Renal pelvis (tissue), 12 donors: ENCODE measurements at places on chromosomes 11 and 22.

- no peak for DNase-seq
Measured at GRCh38 chr11:89458716-89459115, 32.5 kb downstream of the NOX4 start.

DNA sequence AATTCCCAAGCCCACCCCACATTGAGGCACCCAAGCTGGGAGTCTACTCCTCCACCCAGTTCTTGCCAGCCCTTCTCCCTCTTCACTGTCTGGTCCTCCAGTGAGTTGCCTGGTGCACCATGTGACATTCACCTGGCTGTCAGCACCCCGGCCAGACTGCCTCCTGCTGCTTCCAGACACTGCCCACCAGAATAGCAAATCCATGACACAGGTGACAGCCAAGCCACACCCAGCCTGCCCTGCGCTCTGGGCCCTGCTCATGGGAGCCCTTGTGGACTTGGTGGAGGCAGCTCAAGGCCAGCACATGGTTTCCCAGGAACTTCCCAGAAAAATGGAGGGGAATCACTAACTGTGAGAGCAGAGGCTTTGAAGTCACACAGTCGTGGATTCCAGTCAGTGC lies 96.3 kb upstream of the CSNK2A3 start:
- no peak for DNase-seq

DNA sequence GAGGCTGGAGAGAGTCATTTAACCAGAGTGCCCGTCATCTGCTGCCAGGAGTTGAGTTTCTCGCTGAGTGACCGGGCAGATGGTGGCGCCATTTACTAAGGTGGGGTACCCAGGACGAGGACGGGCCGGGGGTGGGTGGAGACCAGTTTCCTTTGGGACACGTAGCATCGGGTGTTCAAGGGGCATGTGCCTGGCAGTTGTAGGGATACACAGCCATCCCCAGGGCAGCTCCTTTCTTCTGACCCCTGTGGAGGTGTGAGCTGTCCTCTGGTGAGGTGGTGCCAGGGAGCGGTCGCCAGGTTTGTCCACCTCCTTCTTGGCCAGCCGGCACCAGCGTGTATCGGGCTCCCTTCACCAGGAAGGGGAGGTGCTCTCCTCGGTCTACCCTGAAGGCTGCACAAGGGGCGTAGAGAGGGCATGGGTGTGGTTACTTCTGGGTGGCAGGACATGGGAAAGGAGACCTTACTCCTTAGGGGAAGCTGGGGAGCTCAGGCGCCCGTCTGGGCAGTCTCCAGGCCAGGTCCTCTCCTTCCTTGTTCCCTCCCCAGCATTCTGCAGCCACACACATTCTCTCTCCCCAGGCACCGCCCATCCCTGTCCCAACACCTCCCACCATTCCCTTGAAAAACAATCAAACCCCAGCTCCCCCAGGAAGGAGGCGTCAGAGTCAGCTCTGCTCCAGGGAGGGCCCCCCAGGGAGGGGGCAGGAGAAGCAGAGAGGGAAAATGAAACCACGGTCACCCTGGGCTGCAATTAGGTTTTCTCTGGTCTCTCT lies 10.3 kb upstream of the MB start:
- peak; percentile 78 for DNase-seq

DNA sequence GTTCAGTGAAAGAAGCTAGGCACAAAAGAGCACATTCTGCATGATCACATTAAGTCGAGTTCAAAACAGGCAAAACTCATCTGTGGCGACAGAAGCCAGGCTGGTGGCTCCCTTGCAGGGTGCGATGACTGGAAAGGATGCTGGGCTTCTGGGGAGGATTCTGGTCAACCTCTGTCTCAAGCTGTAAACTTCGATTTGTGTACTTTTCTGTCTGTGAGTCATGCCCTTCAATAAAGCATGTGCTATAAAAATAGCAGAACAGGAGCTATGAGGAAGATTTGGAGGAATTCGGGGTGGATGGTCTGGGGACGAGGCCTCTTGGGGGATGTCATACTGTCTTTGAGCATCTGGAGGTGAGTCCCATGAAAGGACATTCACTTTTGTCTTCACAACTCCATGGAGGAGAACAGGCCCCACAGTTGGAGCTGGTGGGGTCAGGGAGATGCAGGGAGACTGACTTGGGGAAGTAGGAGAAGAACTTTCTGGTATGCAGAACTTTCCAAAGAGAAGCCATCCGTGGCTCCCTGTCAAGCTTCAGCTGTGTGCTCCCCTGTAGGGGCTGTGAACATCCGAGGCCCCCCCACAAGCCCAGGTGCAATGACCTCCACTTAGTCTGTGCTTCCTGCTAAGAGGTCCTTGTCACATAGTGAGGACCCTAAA lies 77.8 kb upstream of the LINC01488 start:
- no peak for DNase-seq

- DNase-seq: no peak
Measured at GRCh38 chr11:108338750-108339149, 115.9 kb downstream of the ATM start.

- no peak for DNase-seq
Measured at GRCh38 chr11:126334659-126335462, 20.6 kb upstream of the ST3GAL4 start.

- peak; percentile 65 for DNase-seq
Measured at GRCh38 chr22:29093501-29094300, 20.9 kb downstream of the KREMEN1 start.

GRCh38 chr22:46139895-46140350 lies 10.4 kb upstream of the PPARA start:
- no peak for DNase-seq
